ENCODE measurements at places on chromosomes 5 and 9.

DNA sequence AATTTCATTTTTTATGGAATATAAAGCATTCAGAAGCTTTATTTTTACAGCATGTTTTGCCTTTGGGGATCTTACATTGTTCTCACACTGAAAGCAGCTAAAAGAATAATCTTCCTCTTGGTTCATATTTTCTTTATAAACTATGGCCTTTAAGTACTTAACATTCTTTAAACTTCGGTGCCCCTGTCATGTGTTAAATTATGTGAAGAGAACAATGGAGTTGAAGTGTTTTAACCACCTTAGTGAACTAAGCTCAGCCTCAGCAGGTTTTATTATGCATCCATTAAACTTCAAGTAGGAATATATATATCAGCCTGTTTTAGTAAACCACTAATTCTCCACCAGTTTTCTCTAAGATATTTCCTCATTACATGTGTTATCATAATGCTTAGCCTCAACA, 371.4 kb upstream of the CDH18 start:
- H3K27me3 ChIP-seq, result no peaks in the 10 kb centered on the region
- H3K36me3 ChIP-seq, result no peaks in the 10 kb centered on the region
- no peaks in the 10 kb centered on the region for H3K4me1 ChIP-seq
- no peak for DNase-seq
- no peak overlapping the region for H3K27ac ChIP-seq
- H3K4me3 ChIP-seq, result no peak overlapping the region

- DNase-seq, result no peak
- no peaks in the 10 kb centered on the region for H3K4me1 ChIP-seq
Observed at GRCh38 chr5:164578401-164578800, 1073.0 kb downstream of the MAT2B start.

DNA sequence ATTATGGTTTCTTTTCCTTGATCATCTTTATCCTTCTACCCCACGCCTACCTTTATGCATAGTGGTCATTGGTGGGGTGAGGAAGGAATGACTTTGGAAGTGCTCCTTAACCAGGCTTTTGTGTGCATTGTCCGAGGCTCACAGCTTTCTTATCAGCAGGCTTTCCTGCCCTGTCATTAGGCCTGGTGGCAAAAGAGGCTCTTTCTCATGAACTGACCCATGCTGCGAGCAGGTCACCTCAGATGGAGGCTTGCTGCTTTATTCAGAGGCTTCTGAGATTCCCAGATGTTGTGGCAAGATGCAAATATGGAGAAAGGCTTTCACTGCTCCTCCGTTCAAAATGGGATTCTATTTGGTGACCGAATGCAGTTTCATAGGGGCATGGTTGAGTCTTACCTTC, 57.4 kb upstream of the DMRTA1 start:
- no peaks in the 10 kb centered on the region for H3K27me3 ChIP-seq
- H3K4me1 ChIP-seq, result no peaks in the 10 kb centered on the region
- DNase-seq, result no peak
- H3K27ac ChIP-seq, result no peak overlapping the region

- H3K36me3 ChIP-seq, result no peaks in the 10 kb centered on the region
- H3K27ac ChIP-seq, result no peak overlapping the region
- no peak overlapping the region for H3K4me3 ChIP-seq
- H3K27me3 ChIP-seq, result no peaks in the 10 kb centered on the region
- no peak for DNase-seq
Observed at GRCh38 chr5:143972068-143972467, 160.1 kb downstream of the HMHB1 start.

- H3K36me3 ChIP-seq, result no peaks in the 10 kb centered on the region
- H3K4me1 ChIP-seq, result no peaks in the 10 kb centered on the region
- H3K27ac ChIP-seq, result no peak overlapping the region
- no peak overlapping the region for H3K4me3 ChIP-seq
- DNase-seq, result no peak
Observed at GRCh38 chr5:57817001-57817453, 334.4 kb upstream of the ACTBL2 start.

- no peaks in the 10 kb centered on the region for H3K36me3 ChIP-seq
- DNase-seq, result no peak
- peaks cover 41% of the 10 kb centered on the region for H3K4me1 ChIP-seq
- H3K27me3 ChIP-seq, result peaks cover 56% of the 10 kb centered on the region
- no peak overlapping the region for H3K27ac ChIP-seq
Observed at GRCh38 chr5:77641397-77641943, 3.0 kb upstream of the OTP start.

DNA sequence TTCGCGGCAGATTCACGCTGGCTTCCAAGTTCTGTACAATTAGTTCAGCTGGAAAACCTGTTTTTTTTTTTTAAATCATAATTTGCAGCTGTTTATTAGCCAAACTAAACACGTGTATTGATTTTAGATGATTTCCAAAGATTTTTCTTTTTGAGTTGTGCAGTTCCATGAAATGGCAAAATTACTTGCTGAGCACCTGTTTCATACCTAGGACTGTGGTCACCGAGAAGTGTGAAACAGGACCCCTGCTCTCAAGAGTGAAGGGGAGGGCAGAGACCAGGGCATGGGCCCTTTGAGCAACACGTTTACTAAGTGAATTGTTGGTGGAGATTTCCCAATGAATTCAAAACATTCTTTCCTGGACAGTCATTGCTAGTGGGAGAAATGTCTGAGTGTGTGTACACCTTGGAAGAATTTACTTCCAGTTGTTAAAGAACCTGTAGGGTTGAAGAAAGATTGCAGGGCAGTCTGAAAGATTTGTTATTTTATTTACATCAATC, 688 bp downstream of the SNX24 start:
- H3K27ac ChIP-seq, result no peak overlapping the region
- no peaks in the 10 kb centered on the region for H3K27me3 ChIP-seq

DNA sequence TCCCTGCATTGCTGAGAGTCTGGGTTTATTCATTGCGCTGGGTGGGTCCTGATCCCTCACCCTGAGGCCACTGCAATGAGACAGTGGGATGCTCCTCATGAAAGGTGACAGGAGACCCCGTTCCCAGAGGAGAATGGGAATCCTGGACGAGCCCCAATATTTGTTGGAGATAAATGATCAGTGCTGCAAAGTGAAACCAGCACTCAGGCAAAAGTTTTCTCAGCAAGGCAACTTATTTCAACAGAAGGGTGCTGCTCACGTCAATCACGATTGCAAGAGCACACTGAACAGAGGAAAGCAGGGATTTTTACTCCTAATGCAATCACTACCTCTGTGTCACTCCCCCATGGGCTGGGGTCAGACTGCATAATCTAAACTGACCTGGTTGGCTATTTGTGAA, 110.2 kb upstream of the MAMDC2 start:
- H3K27ac ChIP-seq, result no peak overlapping the region
- no peaks in the 10 kb centered on the region for H3K36me3 ChIP-seq
- H3K4me3 ChIP-seq, result no peak overlapping the region
- H3K4me1 ChIP-seq, result no peaks in the 10 kb centered on the region
- no peak for DNase-seq

GRCh38 chr9:84838879-84839278, 169.3 kb downstream of the NTRK2 start:
- no peaks in the 10 kb centered on the region for H3K4me1 ChIP-seq
- H3K4me3 ChIP-seq, result no peak overlapping the region
- no peak overlapping the region for H3K27ac ChIP-seq
- no peaks in the 10 kb centered on the region for H3K27me3 ChIP-seq
- no peaks in the 10 kb centered on the region for H3K36me3 ChIP-seq
- DNase-seq, result no peak

GRCh38 chr9:125099816-125100215, 43.5 kb downstream of the SCAI start:
- no peaks in the 10 kb centered on the region for H3K36me3 ChIP-seq
- H3K27ac ChIP-seq, result no peak overlapping the region
- no peak for DNase-seq
- H3K4me3 ChIP-seq, result no peak overlapping the region

GRCh38 chr5:109028608-109029299, 281.1 kb downstream of the FER start:
- H3K27me3 ChIP-seq, result no peaks in the 10 kb centered on the region
- no peaks in the 10 kb centered on the region for H3K36me3 ChIP-seq
- H3K4me1 ChIP-seq, result no peaks in the 10 kb centered on the region
- H3K27ac ChIP-seq, result no peak overlapping the region

DNA sequence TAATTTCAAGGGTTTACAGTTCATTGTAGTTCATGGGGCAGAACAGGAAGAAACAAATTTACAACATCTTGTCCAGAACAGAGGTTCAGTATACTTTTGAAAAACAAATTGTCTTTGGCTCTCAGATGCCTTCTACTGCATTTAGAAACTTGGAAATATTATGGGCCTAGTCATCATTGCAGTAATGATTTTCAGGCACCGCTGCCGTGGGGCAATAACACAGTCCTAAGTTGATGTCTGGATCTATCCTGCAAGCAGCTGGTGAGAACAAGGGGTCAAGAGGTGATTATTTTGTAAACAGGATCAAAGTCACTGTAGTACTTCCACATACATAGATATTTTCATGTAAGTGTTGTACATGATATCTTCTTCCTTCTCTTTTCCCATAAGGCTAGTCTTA, 82.5 kb upstream of the CAST start:
- no peak overlapping the region for H3K4me3 ChIP-seq
- no peak overlapping the region for H3K27ac ChIP-seq
- H3K27me3 ChIP-seq, result peaks cover 9% of the 10 kb centered on the region
- no peak for DNase-seq
- H3K4me1 ChIP-seq, result no peaks in the 10 kb centered on the region

GRCh38 chr9:85973238-85973637, 32.3 kb downstream of the NAA35 start:
- no peaks in the 10 kb centered on the region for H3K27me3 ChIP-seq
- H3K36me3 ChIP-seq, result peaks cover 83% of the 10 kb centered on the region
- H3K4me1 ChIP-seq, result no peaks in the 10 kb centered on the region
- H3K27ac ChIP-seq, result no peak overlapping the region
- DNase-seq, result no peak

GRCh38 chr5:45680950-45681349, 15.2 kb downstream of the HCN1 start:
- no peaks in the 10 kb centered on the region for H3K4me1 ChIP-seq
- H3K27ac ChIP-seq, result no peak overlapping the region
- no peak for DNase-seq
- H3K36me3 ChIP-seq, result no peaks in the 10 kb centered on the region
- H3K4me3 ChIP-seq, result no peak overlapping the region
- no peaks in the 10 kb centered on the region for H3K27me3 ChIP-seq

DNA sequence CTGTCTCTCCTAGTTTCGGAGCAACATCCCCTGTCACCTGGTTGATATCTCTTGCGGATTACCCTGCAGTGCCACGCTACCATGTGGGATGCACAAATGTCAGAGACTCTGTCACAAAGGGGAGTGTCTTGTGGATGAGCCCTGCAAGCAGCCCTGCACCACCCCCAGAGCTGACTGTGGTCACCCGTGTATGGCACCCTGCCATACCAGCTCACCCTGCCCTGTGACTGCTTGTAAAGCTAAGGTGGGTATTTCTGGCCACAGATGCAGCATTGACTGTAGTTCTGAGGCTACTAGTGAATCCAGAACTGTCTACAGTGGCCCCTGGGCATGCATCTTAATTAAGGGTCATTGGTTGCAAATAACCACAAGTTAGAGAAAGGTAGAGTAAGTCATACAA, 50.8 kb downstream of the AQP7 start:
- no peaks in the 10 kb centered on the region for H3K27me3 ChIP-seq
- DNase-seq, result no peak

GRCh38 chr5:115859378-115859777, 17.6 kb downstream of the AP3S1 start:
- no peaks in the 10 kb centered on the region for H3K4me1 ChIP-seq
- no peaks in the 10 kb centered on the region for H3K36me3 ChIP-seq
- no peak for DNase-seq
- no peak overlapping the region for H3K27ac ChIP-seq
- no peak overlapping the region for H3K4me3 ChIP-seq

- H3K4me3 ChIP-seq, result no peak overlapping the region
- no peaks in the 10 kb centered on the region for H3K4me1 ChIP-seq
- H3K27ac ChIP-seq, result no peak overlapping the region
- H3K27me3 ChIP-seq, result no peaks in the 10 kb centered on the region
- H3K36me3 ChIP-seq, result no peaks in the 10 kb centered on the region
Observed at GRCh38 chr5:169218176-169218575, 82.8 kb downstream of the SLIT3 start.

DNA sequence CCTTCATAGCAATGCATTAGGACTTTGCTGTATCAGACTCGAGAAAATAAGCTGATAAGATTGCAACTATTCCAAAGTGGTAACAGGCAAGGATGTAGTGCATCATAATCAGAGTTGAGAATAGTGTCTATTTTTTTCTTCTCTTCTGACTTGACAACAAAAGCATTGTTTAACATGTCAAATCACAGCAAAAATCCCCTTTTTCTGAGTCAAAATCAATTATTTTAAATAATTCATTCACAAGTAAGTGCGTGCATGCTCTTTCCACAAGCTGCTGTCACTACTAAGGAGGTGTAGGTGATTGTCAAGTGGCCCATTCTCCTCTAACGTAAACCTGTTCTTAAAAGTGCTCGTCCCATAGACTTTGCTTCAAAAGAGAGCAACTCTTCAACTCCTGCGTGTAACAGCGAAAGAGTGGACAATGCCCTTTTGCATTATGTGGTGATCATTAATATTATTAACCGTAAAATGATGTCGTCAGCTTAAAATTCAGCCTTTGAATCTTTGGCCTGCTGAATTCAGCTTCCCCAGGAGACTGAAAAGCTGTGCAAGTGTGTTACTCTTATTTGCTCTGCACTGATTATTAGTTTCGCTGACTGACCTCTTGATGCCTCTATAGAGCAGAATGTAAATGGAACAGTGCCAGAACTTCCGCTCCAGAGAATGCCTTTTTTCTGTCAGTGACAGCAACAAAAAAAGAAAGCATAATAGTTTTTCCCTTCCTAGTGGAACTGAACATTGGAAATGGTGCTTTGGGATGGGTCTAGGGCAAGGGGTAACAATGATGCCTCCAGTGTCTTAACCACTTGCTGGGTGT, 680.8 kb upstream of the SEMA6A start:
- no peaks in the 10 kb centered on the region for H3K27me3 ChIP-seq
- no peaks in the 10 kb centered on the region for H3K4me1 ChIP-seq
- H3K27ac ChIP-seq, result no peak overlapping the region
- no peak overlapping the region for H3K4me3 ChIP-seq

DNA sequence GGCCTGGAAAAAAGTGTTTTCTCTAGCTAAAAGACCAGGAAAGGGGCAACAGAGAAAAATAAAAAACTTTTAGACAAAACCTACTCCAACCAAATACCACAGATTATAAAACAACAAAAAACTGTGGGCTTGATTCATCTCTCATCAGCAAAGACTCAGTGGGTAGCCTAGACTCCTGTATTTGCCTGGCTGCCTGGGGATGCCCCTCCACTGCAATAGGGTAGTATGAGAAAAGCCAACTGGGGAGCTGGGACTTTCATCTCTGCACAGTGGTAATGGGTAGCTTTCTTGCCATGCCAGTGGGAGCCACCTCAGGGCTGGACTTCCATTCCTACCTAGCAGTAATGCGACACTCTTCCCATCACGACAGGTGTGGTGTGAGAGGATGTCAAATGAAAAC, 7.5 kb downstream of the ZNF484 start:
- no peak overlapping the region for H3K4me3 ChIP-seq
- H3K36me3 ChIP-seq, result no peaks in the 10 kb centered on the region
- no peak overlapping the region for H3K27ac ChIP-seq
- no peak for DNase-seq
- H3K27me3 ChIP-seq, result no peaks in the 10 kb centered on the region

GRCh38 chr5:23507278-23507685, at the start of gene PRDM9:
Gene PRDM9, plus strand, starts transcription at chr5:23507609. Its CDS starts 1,425 bp downstream, at chr5:23509034.
- no peaks in the 10 kb centered on the region for H3K27me3 ChIP-seq
- no peaks in the 10 kb centered on the region for H3K36me3 ChIP-seq
- no peak within 1 kb of the TSS for H3K27ac ChIP-seq
- DNase-seq, result peak; percentile 16
- H3K4me3 ChIP-seq, result no peak within 1 kb of the TSS
- H3K4me1 ChIP-seq, result no peaks in the 10 kb centered on the region

All from K562 (cell line).